ENCODE measurements at places on chromosomes 5 and 9.

DNA sequence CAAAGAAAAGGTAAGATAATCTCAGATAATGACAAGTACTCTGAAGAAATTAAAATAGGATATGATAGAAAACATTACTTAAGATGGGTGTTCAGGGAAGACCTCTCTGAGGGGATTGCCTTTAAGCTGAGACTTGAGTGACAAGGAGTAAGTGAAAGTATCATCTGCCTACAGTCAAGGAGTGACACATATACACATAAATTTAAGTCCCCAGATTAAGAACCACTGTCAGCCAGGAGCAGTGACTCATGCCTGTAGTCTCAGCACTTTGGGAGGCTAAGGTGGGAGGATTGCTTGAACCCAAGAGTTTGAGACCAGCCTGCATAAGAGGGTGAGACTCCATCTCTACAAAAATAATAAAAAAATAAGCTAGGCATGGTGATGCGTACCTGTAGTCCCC lies 19.7 kb upstream of the ANKHD1 start:
- DNase-seq, result no peak

DNA sequence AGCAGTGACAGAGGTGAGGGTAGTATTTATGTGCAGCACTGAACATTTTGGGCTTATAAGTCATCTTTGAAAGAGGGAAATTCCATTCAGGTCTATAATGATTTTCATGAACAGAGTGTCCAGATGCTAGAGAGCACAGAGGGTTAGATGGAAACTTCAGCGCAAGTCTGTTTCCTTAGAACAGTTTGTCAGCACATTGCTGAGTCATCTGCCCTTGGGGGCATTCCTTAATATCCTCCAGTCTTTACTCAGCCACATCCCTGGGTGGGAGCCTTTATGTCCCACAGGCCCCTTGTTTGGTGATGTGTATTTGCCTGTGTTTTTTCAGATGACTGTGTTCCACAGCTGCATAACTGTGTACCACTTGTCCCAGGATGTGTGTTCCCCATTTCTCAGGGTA lies 138.5 kb upstream of the S1PR3 start:
- DNase-seq, result no peak

- DNase-seq, result no peak
Measured at GRCh38 chr5:5788793-5789192, 366.3 kb downstream of the ICE1 start.

GRCh38 chr5:120567921-120568320 lies 103.8 kb downstream of the PRR16 start:
- DNase-seq, result no peak

GRCh38 chr5:3858524-3858923 lies 262.9 kb downstream of the IRX1 start:
- no peak for DNase-seq

GRCh38 chr9:129656795-129657390 lies 8.6 kb upstream of the PRRX2 start:
- DNase-seq, result no peak

GRCh38 chr5:177035976-177036375 lies 13.5 kb downstream of the ZNF346 start:
- DNase-seq, result no peak

DNA sequence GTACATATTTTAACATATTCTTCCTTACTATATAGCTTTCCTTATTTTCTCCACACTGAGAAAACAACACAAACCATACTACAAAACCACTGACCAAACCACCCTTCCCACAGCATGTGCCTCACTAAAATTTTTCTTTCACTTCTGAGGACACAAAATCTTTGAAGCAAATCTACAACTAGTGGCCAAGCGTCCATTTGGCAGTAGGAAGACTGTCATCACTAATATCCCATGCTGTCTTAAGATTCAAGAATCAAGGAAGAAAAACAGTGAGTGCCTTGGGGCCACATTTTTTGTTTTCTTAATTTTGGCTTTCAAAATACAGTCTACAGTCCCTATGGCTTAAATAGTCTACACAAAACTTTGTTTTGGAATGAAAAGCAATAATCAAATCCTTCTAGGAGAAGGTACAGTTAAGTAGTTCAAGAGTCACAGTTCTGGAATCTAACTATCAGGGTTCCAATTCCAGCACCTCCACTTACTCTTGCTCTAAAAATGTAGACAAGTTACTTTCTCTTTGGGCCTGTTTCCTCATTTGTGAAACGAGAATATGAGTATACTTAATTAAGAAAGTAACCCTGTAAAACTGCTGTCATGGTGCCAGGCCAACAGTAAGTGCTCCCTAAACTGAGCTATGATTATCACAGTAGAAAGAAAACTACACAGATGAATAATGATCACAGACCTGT lies 227.9 kb downstream of the BNC2 start:
- no peak for DNase-seq
